Neural crest cell (in vitro differentiated cells): ENCODE measurements at places on chromosomes 5 and 9. TPM values are rescaled to one million over a fixed set of nuclear protein-coding genes. Genes with fewer than 3 reads are reported as not detected.

The MRPL22 gene
- total RNA-seq: 59.5 and 62.4 TPM in 2 replicates

The SLC6A3 gene
- total RNA-seq: 0.16 and 0.27 TPM in 2 replicates

DNA sequence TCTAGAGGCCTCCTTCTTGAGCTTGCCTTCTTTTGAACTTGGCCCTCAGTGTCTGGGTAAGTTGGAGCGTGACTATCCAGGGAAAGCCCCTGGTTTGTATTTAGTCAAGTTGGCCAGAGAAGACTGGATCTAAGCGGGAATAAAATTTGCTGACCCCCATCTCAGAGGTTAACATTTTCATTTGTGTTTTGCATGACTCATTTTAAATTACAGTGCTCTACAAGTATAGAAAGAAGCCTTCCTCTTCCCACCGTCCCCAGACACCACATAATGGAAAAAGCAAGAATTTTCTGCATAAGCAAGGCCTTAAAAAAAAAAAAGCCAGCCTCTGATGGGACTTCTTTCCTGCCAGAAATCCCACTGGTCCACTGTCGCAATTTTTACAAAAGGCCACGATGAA lies 27.2 kb downstream of the PIK3R1 start:
- DNase-seq: no peak

The PCDHB14 gene
- total RNA-seq: 5.5 TPM in 2 replicates

The CCNI2 gene
- not detected in 2 replicates for total RNA-seq

The CATSPER3 gene
- total RNA-seq: 0.36 and 0.54 TPM in 2 replicates

GRCh38 chr5:150301170-150301505 lies 1.6 kb downstream of the ARSI start:
- DNase-seq: no peak
